SHP77 treated with DMSO at 0.1 percent for 48 hours (cell line): ENCODE measurements at places on chromosomes 6 and 20.

DNA sequence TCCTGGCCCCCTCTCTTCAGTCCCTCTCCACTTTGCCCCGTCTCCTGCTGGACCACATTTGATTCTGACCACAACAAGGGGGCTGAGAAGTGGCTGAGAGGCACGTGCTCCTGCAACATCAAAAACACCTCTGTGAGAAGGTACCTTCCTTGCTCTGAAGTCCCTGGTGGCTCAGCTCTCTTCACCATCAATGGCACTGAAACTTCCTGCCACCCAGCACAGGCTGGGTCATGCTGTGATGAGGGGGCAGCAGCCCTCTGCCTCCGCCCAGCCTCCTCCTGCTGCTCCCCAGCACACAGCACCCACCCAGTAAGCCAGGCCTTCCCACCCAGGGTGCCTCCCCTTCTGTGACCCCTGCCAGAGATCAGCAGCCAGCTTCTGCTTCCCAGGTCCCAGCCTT, 10.3 kb downstream of the ZMYND8 start:
- DNase-seq = no peak

DNA sequence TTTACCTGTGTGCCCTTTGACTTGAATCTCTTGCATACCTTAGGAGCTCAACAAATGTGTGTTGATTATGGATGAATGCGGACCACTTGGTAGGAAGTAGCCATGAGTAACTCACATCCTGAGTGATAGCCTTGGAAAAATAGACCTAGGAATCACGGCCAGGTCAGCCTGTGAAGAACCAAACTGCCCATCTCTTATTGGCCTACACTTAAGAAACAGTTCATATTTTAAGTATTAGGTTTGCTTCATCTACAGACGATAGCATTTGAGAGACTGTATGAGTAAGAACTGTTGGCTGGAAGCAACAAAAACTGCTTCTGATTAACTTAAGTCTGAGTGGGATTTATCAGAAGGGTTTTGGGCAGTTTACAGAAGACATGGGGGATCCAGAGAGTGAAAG, 320.1 kb upstream of the PRND start:
- no peak for DNase-seq

GRCh38 chr6:107244742-107245480, 129.6 kb upstream of the BEND3 start:
- no peak for DNase-seq

- DNase-seq = no peak
Observed at GRCh38 chr6:168995526-168996355, 257.9 kb downstream of the THBS2 start.

DNA sequence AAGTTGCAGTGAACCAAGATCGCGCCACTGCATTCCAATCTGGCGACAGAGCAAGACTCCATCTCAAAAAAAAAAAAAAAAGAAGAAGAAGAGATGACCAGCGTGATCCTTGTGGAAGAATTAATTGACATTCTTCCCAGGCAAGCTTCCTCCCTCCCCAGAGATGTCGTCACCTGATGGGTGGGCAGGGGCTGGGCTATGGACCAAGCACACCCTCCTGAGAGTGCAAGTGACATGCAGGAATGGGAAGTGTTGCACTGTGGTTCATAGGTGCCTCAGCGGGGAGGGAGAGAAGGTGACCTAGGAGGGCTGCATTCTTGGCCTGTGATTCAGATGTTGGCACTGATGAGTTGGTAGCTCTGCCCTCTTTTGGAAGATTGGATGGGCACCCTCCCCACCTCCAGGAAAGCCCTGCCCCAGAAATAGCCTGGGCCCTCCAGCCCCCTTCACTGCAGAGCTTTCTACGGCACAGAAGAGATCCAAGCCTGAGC, 37.8 kb downstream of the TAF8 start:
- no peak for DNase-seq

DNA sequence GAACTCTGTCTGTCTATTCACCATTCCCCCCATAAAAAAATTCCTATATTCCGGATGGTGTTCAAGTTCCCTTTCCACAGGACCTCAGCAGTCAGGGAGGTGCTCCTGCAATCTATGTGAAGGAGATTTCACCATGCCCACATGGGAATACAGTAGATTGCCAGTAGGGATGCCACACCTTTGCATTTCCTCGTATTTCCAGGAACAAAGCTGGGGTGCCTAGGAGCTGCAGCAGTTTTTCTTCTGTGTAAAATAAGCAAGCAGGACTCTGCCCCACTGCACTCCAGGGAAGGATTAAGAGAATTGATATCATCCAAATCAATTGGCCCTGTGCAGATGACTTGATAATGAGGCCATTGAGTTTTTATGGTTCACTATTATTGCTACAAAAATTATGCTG, 7.4 kb upstream of the KIF16B start:
- DNase-seq = no peak

- no peak for DNase-seq
Observed at GRCh38 chr6:108795814-108796213, 52.4 kb upstream of the ARMC2 start.

DNA sequence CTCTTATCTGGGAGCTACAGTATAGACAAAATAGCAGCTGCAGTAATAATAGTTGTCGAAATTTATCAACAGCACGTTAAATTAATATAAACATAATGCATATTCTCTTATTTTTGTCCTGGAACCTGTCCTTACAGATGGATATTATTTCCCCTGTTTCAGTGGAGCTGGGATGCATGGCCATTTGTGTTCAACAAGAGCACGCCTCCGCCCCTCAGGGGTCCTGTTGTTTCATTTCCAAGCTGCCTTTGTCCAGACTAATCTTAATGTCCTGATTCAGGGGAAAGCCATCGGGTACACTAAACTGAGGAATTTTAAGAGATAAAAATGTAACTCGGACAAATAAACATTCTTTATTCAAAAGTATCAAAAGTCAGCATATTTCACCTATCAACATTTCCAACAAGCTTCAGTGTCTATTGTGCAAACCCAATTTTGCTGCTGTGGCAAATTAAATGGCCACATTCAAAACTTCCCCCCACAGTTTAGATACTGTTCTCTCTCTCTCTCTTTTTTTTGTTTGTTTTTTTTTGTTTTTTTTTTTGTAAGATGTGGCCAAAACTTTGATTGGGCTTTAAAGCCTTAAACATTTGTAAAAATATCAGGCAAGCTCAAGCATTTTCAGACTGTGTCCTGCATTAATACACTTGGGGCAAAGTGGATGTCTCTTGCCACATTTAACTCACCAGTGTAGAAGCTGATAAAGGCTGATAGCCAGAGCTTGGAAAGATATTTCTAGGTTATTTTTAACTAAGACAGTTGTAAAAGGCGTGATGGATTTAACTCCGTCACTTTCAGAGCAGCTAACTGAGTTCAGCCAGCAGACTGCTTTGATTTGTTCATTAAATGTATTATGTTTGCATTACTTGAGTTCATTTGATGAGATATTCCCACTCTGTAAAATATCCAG, 112.5 kb upstream of the QKI start:
- DNase-seq = no peak

GRCh38 chr6:165702669-165703068, 39.6 kb upstream of the PDE10A start:
- no peak for DNase-seq

- DNase-seq = no peak
Observed at GRCh38 chr6:8082954-8083858, 19.0 kb upstream of the BLOC1S5 start.

DNA sequence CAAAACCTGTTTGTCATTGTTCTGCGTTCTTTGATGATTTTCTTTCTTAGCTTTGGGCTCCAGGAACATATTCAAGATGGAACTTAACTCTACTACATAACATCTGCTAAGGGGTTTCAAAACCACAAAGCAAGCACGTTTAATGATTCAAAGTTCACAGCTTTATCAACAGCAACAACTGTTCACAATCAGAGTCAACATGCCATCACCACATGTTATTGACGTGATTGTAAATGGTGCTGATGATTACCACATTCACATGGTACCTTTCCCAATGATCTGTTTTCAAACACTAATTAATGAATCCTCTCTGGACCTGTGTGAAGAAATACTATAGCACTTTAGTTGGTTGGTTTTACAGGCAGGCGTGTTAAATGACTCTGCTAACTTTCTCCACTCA, 180.6 kb upstream of the CEP162 start:
- DNase-seq = no peak

DNA sequence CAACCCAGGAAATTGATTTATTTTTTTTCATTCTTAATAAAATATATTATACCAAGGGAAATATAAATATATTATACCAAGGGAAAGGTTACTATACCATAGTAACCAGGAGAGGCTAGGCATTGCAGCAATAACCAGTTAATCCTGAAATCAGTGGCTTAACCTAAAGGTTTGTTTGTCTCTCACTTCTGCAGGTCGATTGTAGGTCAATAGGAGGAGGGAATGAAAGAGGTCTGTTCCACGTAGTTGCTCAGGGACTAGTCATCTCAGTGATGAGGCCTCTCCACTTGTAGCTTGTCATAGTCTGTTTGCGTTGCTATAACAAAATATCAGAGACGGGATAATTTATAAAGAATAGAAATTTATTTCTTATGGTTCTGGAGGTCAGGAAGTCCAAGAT, 168.0 kb downstream of the GJA1 start:
- DNase-seq = no peak
